8988T (cell line): ENCODE measurements at places on chromosomes 7 and 10.

DNA sequence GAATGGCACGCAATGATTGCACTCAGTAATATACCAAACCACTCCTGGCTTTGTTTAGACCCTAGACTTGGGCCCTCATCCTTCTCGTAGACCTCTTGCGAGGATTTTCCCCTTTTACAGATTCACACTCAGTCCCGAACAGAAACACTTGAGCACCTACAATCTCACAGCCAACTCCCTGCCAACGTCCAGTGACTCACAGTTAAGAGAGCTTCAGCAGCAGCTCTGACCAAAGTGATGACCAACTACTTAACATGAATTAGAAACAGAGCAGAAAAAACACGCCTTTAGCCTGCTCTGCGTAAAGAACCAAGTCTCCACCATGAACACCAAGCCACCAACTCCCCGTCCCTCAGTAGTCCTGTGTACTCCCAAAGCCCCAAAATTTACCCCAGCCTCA is 2.2 kb downstream of the DNAJC30 start:
- DNase-seq, result no peak

GRCh38 chr7:1544896-1545416 is 11.0 kb downstream of the TMEM184A start:
- DNase-seq, result no peak

DNA sequence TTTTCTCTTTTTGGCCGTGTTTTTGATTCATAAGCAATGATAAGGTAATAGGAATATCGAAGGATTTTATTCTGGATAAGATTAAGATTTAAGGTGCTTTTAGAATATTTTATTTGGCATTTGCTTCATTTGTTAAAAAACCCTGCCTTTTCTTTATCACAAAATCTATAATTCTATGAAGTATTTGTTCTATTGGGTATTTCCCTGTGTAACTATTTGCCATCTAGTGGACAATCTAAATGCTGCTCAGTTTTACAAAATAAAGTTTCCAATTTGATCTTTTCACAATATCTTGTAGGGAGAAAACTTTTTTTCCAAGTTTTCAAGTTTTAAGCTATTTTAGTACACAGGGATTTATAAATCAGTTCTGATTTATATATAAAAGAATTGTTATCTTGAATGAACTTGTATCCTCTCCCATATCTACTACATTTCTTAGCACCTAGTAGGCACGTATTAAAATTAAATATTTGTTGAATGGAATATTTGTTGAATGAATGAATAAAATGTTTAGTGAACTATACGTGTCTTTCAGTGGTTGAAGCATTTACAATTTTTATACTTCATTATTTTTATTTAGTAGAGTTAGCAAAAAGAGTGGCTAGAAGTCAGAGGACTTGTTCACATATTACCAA is 26.5 kb downstream of the ANKRD7 start:
- no peak for DNase-seq

DNA sequence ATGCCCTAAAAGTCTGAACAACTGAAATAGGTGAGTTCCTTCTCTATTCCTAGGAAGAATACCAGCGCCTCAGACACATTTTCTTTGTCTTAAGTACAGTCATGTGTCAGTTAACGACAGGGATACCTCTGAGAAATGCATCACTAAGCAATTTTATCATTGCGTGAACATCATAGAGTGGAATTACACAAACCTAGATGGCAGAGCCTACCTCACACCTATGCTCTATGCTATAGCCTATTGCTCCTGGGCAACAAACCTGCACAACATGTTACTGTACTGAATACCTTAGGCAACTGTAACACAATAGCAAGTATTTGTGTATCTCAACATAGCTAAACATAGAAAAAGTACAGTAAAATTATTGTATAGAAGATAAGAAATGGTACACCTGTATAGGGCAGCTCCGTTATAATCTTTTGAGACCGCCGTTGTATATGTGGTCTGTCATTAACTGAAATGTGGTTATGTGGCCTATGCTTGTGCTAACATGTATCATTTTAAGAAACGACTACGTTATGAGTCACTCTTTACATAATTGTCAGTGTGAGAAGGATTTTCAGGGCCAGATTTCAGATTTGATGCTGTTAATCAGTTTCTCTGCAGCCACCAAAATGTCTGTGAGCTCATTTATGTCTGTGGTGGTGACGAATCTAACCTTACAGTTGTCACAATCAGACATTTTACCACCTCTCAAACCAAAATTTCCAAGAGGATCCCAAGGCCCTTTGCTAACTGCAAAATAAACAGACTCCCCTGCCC is 66.1 kb upstream of the STK17A start:
- no peak for DNase-seq

DNA sequence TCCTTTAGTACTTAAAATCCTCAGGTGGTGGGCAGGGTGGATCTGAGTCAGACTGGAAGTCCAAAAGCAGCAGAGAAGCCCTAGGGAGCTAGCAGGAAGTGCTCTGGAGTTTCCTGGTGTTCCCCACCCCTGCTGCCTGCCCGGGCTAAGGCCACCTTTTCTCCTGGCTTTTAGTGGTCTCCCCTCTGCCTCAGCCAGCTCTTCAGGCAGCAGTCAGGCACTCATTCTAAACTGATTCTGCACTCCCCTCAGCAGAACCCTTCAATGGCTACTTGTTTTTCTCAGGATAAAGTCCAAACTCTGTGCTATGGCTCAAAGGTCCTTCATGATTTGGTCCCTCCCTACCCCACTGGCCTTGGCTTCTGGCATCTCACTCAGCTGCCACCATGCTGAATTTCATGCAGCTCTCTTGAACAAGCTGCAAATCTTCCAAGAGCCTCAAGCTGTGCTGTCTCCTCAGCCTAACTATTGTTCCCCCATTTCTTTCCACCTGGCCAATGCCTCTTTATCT is 28.9 kb upstream of the DNMBP start:
- DNase-seq, result no peak

GRCh38 chr10:125015356-125015944 is 73.5 kb downstream of the ZRANB1 start:
- no peak for DNase-seq

DNA sequence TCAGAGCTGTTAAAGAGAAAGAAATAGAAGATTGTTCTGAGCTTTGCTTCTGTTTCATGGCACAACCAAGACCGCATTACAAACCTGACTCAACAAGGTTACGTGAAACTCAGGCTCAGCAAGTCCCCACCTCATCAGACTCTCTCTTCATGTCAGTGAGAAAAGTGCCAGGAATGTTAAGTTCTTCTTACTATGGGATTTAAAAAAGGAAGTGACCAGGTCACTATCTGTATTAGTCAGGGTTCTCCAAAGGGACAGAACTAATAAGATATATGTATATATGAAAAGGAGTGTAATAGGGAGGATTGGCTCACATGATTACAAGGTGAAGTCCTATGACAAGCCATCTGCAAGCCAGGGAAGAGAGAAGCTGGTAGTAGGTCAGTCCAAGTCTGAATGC is 25.4 kb upstream of the PAPSS2 start:
- no peak for DNase-seq

- no peak for DNase-seq
Measured at GRCh38 chr10:86204421-86205305, 161.9 kb downstream of the GRID1 start.

- DNase-seq, result no peak
Measured at GRCh38 chr7:45890125-45890901, 2.0 kb downstream of the IGFBP1 start.

DNA sequence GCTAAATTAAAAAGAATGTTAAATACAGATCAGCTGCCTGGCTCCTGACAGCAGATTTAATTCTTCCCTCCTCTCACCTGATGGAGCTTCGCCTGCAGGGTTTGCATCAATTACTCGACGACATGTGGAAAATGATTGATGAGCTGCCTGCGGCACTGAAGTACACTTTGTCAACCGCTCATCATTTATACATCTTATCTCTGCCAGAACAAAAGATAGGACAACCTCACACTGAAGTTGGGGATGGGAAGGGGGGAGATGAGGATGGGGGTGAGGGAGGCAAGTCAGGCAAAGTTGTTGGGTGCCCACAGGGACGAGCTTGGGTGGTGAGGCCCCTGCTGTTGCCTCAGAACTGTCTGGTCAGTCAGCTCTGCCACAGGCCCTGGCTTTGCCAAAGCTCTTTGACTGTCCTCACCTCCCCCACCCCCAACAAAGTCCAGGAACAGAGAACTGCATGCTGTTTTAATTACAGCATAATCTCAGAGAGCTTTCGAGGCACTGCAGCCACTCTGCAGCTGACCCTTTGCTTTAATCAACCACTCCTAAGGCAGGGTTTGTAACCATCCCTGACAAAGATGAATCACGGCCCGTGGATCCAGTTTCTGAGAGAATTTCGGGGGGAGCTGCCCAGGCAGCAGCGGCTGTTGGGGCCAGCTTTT is 702.3 kb downstream of the LRMDA start:
- no peak for DNase-seq

DNA sequence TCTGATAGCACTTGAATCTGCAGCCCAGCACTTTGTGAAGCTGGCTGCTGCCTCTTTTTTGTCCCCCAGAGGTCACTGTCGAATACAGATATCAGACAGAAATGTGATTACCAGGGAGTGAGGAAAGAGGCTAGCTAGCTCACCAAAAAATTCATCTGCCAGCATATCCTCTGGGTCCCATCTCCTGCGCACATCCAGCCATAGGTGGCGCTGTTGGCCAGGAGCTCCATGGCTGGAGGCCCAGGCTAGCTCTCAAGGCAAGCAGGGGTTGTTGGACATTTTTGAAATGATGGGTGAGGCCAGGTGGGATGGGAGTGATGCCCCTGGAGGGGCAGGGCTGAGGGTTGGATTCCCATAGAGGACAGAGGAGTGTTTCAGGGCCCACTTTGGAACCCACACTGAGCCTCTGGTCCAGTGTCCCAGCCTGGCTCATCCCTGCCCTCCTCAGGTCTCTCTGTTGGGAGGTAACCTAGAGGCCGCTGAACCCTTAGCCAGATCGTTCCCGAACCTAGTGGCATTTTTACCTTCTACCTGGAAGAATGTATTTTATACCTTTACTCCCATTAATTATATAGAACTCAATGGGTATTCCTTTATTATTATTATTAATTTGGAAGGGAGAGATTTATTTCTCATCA is 14.8 kb downstream of the DPCD start:
- peak; percentile 76 for DNase-seq

DNA sequence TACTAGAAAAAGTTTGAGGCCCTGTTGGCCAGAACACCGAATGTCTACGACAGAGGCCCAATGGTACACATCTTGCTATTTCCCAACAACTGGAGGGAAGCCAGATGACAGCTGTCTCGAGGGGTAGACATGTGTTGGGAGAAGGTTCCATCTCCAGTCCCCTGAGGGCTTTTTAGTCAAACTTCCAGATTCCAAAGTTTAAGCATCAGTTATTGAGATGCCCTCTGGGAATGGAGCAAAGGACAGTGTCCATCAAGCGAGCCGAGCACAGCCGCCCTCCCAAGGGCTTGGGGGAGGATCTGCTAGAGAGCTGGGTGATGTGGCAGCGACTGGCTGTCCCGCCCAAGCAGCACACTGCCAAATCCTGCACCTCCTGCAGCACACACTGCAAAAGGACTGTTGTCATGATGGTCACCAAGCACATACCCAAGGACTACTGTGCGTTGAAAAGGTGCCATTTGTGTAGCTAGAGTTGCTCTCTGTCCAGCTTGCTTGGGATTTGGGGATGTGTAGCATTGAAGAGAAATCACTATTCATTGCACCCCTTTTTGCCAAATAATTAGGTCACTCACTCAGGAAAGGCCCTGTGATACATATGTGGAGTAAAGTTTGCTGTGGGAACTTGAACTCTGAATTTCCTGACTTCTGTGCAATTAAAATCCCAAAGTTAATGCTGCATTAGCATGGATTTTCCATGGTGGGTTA is 164.6 kb downstream of the TRIL start:
- no peak for DNase-seq

GRCh38 chr10:74055383-74056049 is 57.6 kb downstream of the VCL start:
- no peak for DNase-seq

DNA sequence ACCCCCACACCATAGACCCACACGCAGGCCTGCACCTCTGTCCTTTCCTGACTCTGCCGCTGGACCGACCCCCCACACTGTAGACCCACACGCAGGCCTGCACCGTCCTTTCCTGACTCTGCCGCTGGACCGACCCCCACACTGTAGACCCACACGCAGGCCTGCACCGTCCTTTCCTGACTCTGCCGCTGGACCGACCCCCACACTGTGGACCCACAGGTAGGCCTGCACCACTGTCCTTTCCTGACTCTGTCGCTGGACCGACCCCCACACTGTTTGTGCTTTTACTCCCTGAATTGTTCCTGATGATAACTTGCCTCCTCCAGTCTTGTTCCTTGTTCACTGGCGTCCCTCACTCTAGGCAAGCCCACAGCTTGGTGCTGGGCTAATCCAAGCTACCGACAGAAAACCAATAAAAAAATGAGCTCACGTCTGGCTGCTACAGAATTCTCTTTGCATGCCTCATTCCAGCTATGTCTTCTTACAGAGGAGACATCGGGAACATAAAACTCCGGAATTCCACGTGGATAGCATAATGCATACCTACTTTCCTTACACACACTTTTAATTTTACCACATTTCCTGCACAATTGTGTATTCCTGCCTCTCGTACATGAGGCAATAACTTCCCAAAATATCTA is 494.3 kb downstream of the PTPRN2 start:
- DNase-seq, result no peak

DNA sequence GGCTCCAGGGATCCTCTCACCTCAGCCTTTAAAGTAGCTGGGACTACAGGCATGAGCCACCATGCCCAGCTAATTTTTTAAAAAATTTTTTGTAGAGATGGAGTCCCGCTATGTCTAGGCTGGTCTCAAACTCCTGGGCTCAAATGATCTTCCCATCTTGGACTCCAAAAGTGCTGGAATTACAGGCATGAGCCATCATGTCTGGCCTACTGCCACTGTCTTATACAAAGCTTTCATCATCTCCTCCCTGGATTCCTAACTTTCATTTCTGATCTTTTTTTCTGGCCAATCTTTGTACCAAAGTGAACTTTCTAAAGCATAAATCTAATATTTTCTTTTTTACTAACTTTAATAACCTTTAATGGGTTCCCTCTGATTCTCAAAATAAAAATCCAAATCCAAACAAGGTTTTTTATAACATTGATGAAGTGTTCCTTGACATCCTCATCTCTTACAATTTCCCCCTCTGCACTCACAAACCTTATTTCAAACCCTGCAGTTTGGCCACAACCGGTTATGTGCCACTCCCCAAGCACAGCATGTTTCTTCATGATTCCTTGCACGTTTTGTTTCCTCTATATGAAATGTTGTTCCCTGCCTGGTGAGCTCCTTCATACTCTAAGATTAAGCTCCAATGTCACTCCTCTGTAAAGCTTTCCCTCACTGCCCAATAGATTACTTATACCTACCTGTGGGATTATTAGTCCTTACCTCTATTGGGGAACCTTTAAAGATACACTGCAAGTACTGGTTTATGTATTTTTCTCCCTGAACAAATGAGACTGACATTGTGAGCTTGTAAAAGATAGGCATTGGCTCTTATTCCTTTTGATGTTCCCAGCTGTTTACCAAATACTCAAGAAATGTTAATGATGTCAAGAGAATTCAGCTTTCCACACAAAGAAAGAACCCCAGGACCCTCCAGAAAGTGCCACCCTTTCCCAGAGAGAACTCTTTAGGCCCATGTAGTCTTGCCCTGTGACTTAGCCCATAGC is 101.7 kb downstream of the HOXA1 start:
- no peak for DNase-seq
